ENCODE measurements at places on chromosomes 5 and 9.
A peak's percentile ranks its signal among the peaks of the same experiment; 100 is the strongest.

- DNase-seq = no peak
These were observed 60.3 kb downstream of the GCNT1 start for GRCh38 chr9:76519075-76519835.

DNA sequence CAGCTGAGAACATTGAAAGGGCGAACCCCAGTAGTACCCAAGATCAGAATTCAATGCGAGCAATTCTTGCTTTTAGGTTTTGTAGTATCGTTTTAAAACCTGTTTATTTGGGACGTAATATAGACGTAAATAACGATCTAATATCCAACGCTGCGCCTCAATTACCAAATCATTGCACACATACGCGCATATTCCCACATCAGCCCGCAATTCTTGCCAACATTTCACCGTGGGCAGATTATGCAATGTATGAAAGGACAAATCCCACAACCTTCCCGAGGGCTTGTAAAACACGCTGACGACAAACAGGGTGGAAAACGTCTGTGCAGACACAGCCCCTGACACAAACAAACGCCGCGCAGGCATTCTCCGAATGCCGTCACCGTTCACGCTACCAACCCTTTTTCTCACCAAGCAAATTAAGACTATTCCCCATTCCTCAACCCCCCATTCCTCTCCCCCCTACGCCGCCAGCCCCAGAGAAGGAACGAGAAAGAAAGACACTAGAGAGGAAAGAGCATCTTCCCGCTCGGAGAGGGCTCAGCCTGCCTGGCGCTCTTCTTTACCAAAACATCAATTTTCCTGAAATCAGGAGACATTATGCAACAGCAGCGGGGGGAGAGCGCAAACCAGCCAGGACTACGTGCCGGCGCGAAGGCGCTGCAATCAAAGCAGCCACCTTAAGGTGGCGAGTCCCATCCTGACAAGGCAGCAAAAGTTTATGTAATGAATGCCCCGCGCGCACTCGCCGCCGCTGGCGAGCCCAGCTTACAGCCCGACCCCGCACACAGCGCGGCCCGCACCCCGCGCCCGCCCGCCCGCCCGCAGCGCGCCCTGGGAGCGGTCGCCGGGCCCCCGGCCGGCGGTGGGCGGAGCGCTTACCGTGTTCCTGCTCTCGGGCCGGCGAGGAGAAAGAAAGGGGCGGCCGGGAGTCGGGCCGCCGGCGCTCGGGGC, 597 bp downstream of the NFIL3 start:
- peak; percentile 71 for DNase-seq

GRCh38 chr5:14595189-14595588, 13.6 kb downstream of the OTULINL start:
- peak; percentile 33 for DNase-seq

- no peak for DNase-seq
These were observed 99.0 kb downstream of the MEGF10 start for GRCh38 chr5:127389601-127390000.

GRCh38 chr5:18802336-18802735, 1168.1 kb downstream of the TAF11L14 start:
- no peak for DNase-seq

GRCh38 chr5:171795381-171795780, 9.8 kb downstream of the SMIM23 start:
- DNase-seq = no peak

GRCh38 chr5:138391859-138392386, 39.4 kb downstream of the KDM3B start:
- peak; percentile 70 for DNase-seq

DNA sequence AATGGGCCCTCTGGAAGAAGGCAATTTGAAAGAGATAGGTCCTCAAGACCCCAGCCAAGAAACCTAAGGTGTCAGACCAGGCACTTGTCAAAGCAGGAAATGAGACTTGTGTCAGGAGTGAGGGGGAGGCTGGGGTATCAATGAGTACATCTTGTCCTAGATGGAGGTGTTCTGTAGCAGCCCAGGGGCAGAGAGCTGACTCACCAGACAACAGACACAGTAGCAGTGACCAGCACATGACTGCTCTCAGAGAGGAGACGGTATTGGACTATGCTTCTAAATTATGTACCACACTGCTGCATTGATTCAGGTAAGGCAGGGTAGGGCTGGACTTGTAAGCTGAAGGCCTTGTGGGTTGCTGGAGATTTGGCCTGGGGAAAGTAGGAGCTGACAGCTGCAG, 551.2 kb upstream of the KLF4 start:
- DNase-seq = no peak

DNA sequence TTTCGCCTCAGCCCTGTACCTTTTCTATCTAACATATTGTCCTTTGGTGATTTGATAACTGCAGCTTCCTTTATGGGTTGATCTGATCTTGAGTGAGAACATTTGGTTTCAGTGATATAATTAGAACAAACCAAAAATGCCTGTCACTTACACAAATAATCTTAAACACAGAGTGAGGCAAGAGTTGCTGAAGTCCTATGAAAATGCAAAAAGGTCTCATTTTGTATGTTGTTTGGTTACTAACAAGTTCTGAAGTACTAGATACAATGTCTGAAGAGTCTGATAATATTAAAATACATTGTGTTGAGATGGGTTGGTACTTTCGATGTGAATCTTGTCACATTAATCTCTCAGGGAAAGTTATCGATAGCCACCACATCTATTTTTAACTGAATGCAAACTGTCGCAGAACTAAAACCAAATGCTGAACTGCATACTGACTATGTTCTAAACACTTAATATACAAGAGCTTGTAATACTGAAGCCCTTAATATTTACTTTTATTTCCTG, 70.4 kb upstream of the TMED7 start:
- no peak for DNase-seq

DNA sequence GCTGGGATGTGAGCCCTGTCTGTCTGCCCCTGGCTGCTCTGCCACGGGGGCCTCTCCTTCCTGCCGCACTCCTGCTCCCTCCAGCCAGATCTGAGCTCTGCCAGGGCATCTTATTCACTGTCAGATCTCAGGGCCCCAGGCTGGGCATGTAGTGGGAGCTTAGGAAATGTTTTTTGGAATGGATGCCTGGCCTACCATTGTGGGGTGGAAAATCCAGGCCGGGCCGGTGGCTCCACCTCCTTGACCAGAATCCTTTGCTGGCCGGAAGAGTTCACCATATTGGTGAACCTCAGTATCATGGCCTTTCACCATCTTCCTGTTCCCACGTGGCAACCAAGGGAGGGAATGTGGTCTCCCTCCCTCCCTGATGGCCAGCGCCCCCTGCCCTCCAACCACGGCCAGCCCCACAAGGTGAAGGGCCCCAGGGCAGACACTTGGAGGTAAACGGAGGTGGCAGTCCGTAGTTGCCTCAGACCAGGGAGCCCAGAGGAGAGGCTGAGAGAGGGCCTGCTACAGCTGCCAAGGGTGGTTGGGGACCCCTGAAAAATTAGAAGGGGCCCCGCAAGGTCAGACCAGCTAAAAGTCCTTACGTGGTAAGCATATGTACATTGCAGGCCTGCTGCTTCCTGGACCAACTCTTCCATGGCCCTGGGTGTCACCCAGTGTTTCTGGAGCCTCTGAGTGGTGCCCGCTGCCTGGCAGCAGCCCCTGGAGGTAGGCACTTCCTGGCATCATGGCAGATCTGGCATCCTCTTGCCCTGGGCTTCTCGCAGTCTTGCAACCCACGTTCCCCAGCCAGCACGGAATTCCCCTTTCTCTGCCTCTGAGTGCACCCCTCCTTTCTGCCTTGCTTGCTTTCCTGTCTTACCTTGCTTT, 153.3 kb downstream of the RGS3 start:
- DNase-seq = no peak

GRCh38 chr9:20621471-20622329, 599 bp downstream of the MLLT3 start:
- DNase-seq = peak; percentile 85

- DNase-seq = no peak
These were observed 12.4 kb downstream of the LARP1 start for GRCh38 chr5:154767576-154767975.

- DNase-seq = peak; percentile 67
These were observed 20.6 kb downstream of the NTNG2 start for GRCh38 chr9:132182314-132183091.

- DNase-seq = no peak
These were observed 5.7 kb downstream of the NIPBL start for GRCh38 chr5:36882250-36882649.

- DNase-seq = no peak
These were observed 33.4 kb downstream of the TEK start for GRCh38 chr9:27142299-27142930.

- no peak for DNase-seq
These were observed 77.9 kb downstream of the SLCO4C1 start for GRCh38 chr5:102218159-102218558.

GRCh38 chr5:122291000-122291901, 20.8 kb upstream of the SNCAIP start:
- DNase-seq = no peak

DNA sequence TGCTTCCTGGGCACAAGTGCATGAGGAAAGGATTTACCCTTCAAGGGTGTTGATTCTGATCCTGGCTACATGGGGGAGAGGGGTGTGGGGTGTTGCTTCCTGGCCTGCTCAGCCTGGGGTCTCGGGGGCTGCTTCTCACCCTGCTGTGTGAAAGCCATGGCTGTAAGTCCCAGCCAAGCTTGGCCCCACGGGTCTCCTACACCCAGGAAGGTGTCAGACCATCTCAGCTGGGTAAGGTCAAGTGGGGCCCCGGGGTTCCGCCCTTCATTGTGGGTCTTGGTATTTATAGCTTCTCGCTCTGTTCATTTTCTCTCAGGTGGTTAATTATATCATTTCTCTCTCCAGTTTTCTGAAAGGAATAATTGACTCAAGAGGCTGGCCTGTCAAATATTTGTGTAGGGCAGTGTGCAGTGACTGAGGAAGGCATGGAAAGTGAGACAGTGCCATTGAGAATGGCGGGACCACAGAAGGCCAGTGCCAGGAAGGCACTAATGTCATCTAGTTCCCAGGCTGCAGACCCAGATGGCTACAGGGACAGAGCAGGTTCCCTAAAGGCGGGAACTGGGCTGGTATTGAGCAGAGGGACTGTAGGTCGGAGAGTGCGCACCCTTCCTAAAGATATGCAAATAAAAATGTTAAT, 126.0 kb downstream of the FOXD1 start:
- no peak for DNase-seq

DNA sequence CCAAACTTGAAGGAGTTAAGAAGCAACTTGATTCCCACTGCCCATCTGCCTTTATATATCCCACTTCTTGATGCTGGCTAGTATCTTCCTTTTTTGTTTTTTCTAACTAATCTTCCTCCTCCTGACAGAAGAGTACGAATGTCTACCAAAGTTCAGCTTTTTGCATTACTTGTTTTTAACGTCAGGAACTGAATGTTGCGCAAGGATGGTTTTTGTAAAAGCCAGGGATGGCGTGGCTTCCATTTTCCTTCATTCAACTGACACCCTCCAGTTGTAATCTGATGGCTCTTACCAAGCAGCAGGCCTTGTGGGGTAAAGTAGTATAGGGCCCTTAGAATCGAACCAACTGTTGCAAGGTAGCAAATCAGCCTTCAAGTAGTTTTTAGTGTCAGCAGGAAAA, 70.8 kb upstream of the GPR151 start:
- DNase-seq = no peak

DNA sequence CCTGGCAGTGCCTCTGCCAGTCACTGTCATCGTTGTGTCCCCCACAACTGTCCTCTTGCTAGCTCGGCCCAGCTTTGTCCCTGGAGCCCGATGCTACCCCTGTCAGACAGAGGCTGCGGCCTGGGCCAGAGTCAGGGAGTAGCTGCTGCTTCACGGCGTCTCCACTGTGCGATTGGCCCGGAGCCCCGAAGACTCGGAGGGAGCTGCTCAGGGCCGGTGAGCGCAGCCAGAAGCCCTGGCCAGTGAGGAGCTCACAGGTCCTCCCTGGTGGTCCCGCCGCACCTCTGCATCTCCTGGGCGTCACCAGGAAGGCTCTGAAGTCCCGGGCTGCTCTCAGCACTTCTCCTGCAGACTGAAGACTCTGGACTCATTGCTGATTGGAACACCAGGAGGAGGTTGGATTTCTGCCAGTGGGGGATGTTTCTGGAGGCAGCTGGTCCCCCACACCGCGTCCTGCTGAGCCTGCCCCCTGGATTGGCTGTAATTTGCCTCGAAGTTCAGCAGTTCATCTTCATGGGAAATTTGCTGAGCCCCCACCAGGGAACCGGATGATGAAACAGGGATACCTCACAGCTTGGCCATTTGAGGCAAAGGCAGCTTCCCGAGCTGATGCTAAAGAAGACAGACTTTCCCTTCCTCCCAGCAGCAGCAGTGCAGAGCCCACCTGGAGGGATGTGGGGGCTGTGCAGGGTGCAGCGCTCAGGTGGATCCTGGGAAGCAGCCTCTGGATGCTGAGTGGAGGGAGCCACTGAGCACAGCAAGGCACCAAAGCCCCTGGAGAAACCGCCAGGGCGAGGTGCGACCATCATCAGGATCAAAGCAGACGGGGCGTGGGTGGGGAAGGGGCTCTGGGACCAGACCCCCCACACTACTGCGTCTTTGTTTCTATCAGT, 45.6 kb downstream of the USP20 start:
- DNase-seq = peak; percentile 60

GRCh38 chr5:33513462-33514185, 72.9 kb downstream of the TARS1 start:
- DNase-seq = no peak

GRCh38 chr5:105740242-105740641, 1930.5 kb downstream of the EFNA5 start:
- DNase-seq = no peak

DNA sequence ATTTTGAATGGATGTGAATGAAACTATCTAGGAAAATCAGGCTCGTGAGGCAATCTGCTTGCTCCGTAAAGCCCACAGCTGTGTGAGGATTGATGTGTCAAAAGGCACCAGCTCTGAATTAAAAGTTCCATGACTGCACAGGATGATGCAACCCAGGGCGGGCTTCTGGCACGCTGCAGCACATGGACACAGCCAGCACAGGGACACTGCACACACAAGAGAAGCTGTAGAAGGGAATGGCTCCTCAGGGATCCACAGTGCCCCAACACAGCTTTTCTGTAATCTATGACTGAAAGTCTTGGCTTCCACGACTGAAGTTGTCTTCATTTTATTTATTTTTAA, 151.0 kb downstream of the GCNT1 start:
- peak; percentile 3 for DNase-seq

DNA sequence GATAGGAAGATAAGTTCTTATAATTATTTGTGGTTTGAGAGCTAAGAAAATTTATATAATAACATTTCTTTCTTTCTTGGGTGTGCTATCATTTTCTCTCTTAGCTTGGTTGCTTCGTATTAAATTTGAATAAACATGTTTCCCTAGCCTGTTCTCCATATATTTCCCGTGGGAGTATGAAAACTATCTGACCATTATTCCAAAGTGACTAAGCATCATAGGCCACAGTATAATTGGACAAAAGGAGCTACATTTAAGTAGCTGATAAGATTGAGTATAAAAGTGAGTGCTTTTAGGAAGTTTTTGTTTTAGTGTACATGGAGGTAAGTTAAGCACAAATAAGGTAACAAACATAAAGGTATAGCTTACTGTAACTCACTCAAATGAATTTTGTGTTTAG, 8.4 kb upstream of the OSMR start:
- no peak for DNase-seq

- DNase-seq = no peak
These were observed 265.7 kb upstream of the KLF4 start for GRCh38 chr9:107755246-107755645.
